Fibroblast of skin of right quadriceps (primary cell): ENCODE measurements at places on chromosomes 2 and 18.
A peak's percentile ranks its signal among the peaks of the same experiment; 100 is the strongest.

DNA sequence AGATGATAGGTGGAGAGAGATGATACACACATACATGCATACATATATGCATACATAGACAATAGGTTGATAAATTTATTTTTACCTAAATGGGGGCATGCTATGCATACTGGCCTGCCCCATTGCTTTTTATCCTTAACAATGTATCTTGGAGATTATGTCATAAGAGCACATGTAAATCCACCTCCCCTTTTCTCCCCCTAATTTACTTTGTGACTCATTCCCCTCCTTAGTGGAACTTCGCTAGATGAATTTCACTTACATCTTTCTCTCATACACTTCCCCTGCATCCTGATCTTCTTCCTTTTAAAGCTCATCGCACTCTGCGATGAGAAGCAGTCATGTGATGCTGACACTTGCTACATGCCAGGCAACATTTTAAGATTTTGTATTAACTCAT lies 223.6 kb downstream of the C1D start:
- DNase-seq: peak; percentile 29

DNA sequence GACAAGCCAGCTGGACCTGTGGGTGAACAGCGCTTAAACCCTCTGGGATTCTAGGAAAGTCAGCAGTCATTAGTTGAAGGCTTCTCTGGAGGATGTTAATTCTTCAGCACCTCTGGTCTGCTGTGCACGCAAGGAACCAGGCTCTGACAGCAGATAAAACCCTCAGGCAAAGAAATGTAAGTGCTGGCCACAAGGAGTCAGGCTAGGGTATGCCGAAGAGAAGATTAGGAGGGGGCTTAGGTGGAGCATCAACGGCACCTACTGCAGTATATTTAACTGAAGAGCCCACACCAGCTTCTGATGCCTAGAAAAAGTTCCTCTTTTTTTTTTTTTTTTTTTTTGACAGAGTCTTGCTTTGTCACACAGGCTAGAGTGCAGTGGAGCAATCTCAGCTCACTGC lies 304.2 kb upstream of the MC4R start:
- DNase-seq: no peak

- DNase-seq: no peak
Measured at GRCh38 chr2:1186421-1186820, 226.8 kb upstream of the TPO start.

- no peak for DNase-seq
Measured at GRCh38 chr2:74205596-74205995, 7.2 kb downstream of the MTHFD2 start.

GRCh38 chr2:2547451-2547850 lies 216.4 kb upstream of the MYT1L start:
- DNase-seq: no peak

GRCh38 chr2:48356701-48357325 lies 173.1 kb upstream of the STON1 start:
- peak; percentile 47 for DNase-seq

DNA sequence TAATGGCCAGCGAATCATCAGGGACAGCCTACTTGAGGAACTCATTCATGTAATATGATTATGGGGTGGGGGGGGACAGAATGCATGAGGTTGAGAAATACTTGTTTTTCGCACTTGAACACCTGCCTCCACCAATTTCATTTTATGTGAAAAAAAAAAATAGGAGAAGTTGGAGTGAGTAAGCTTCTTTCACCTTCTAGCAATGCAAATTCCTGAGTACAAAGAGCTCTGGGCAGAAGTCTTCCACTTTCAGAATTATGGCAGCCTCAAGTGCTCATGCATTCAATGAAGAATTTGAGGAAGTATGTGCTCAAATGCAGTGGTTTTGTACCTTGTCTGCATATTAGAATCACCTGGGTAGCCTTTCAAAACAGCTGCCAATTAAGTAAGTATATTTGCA lies 40.1 kb upstream of the GPD2 start:
- DNase-seq: no peak

DNA sequence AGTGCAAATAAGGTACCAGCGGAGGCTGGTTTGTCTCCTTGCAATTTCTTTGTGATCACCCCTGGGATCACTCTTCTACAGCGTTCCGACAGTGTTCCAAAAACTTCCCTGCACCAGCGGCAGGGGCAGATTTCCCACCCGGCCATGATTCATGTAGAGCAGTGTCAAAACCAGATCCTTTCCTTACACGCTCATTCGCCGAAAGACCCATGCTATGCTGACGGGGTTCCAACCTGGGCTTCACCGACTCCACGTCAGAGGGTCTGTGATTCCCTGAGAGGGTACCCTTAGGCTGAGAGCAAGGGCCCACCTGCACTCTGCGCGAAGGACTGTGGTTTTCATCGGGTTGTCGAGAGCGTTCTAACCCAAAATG lies 423 bp upstream of the TTC27 start:
- peak; percentile 53 for DNase-seq

DNA sequence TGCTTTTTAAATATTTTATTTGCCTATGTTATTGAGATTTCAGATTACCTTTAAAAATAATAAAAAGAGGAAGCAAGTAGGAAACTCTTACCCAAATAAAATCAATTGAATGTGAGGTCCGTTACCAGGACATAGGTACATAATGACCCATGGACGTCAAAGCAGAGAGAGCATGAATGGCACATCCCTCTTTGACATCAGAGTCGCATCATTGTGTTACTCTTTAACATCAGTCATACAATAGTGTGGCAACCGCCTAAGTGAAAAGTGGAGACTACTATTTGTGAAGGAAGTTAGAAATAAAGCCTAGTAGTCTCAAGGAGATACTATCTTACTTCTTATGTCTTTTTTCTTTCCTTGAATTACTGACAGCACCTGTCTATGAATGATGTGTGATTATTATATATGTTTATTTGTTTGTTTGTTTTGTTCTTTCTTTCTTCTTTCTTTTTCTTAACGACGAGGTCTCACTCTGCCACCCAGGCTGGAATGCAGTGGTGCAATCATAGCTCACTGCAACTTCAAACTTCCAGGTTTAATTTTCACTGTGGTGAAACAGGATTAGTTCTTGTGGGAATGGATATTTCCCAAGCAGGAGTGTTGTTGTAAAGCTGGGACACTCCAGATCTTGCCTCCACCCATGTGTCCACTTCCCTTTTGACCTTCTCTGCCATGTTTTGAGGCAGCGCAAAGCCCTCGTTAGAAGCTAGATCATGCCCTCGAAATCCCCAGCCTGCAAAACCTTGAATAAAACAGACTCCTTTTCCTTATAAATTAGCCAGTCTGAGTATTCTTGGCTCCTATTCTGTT lies 407.2 kb upstream of the NETO1 start:
- DNase-seq: no peak

GRCh38 chr2:78353168-78353567 lies 672.3 kb upstream of the REG3G start:
- DNase-seq: no peak

DNA sequence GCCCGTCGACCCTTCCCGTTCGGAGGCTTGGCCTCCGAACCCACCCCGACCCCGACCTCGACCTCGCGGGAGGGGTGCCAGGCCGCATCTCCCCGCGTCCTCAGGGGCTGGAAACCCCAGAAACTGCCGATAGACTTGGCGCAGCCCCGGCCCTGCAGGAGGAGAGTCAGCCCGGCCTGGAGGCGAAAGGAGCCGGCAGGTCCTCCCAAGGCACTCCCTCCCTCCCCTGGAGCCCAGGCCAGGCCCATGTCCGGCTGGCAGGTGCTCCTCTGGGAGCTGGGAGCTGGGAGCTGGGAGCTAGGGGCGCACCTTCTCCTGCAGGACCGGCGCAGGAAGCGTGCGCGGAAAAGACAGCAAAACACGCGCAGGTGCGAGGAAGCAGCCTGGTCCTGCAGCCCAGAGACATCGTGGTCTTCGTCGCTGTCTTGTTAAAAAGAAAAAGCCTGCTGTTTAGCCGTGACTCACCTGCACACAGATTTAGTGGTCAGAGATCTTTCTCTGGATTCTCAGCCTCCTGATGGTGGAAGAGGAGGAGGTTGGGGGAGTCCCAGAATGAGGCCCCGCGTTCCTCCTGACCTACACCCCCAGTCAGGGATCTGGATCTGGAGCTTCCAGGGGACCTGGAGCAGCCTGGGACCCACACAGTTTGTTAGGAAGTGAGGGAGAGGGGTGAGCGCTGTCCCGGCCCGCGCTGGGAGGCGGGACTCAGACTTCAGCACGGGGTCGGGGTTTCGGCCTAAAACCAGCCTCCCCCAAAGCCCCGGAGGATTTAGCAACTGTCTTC lies 660 bp upstream of the MBP start:
- no peak for DNase-seq

DNA sequence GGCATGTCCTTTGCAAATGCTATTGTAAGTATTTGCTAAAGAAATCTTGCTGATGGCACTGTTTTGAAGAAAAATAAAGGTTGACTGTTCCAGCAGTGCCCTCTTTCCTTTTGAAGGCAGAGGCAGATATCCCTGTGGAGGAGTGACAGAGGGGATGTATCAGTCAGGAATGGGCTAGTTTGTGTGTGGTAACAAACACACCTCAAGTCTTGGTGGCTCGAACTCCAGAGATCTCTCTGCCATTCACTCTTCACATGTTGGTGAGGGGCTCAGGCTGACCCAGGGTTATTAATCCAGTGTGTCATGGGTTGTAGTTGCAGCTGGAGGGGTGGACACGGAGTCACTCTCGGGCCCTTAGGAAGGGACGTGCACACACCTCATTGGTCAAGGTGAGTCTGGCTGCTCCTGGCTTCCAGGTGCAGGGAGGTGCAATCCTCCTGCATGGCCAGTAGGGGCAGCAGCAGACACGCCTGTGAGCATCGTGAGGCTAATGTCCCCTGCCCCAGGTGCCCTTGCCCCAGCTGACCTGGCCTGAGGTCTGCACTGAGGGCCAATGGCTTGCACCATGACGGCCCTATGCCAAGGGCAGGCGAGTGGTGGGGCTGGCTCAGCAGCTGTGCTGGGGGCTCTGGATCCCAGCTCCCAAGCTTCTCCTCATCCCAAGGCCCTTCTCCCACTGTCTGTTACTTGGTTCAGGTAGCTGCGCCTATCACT lies 146.5 kb downstream of the ASB1 start:
- DNase-seq: no peak

DNA sequence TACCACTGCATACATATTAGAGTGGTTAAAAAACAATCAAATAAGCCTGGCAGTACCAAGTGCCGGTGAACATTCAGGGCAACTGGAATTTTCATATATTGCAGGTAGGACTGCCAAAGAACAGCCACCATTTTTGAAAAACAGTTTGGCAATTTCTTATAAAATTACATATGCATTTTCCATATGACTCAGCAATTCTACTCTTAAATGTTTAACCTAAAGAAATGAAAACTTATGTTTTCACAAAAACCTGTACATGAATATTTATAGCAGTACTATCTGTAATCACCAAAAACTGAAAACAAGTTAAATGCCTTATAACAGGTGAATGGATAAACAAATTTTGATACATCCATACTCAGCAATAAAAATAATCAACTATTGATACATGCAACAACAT lies 39.9 kb downstream of the CTAGE1 start:
- DNase-seq: no peak
